CD4-positive, alpha-beta T cell treated with Interleukin-4 for 1 hour (primary cell): ENCODE measurements at places on chromosomes 3 and 15.

GRCh38 chr3:95172164-95172943, 1109.5 kb downstream of the NSUN3 start:
- DNase-seq = no peak

DNA sequence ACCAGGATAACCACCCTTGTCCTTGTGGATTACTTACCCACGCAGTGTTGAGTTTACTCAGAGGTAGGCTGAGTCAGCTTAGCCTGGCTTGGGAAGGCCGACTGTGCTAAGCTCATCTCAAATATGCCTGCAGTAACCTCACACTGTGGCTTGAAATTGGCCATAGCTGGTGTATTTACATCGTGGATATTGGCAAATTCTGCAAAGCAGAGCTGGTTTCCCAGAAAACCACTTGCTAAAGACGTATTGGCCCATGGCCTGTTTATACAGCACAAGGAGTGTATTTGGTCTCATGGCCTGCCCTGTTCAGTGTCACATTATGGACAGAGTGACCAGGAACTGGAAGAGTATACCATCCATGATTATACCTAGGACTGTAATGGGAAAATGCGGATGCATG, 170.5 kb upstream of the UBE3A start:
- no peak for DNase-seq

- DNase-seq = no peak
These were observed 540.9 kb upstream of the MDFIC2 start for GRCh38 chr3:70853161-70853944.

DNA sequence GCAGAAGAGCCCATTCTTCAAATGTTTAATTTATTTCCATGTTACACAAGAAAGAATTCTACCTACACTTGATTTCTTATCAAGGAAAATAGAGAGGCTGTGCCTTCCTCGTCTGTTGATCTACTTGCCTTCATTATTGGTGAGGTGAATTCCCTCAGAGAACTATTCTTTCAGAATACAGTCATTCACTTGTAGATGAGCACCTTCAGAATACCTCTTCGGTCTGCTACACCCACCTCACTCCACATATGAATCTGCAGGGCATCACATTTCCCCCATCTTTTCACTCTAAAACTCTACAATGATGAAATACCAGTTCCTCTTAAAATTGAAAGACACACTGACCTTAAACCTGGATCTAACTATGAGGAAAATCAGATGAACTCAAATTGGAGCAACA, 43.0 kb downstream of the TAFA4 start:
- no peak for DNase-seq

GRCh38 chr3:148211725-148212124, 486.0 kb upstream of the AGTR1 start:
- DNase-seq = no peak

DNA sequence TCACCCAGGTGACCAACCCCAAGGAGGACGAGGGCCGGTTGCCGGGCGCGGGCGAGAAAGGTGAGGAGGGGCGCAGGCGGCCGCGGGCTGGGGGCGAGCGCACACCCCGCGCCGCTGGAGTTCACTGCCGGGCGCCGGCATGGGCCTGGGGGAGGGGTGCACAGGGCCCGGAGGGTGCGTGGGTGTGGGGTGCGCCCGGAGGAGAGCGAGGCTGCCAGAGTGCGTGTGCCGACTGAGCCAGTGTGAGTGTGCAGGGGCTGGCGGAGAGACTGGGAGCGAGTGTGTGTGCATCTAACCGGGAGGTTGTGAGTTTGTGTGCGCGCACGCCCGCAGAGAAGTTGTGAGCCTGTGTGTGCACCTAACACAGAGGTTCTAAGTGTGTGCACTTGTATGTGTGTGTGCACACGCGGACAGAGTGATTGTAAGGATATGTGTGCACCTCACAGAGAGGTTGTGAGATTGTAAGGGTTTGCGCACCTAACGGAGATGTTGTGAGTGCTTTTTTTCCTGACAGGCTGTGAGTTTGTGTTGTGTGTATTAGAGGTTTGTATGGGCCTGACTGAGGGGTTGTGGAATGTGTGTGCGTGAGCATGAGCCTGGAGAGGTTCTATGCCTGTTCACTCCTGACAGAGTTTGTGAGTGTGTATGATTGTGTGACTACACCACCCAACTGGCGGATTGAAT, 681 bp downstream of the CTDSPL start:
- peak; percentile 16 for DNase-seq

DNA sequence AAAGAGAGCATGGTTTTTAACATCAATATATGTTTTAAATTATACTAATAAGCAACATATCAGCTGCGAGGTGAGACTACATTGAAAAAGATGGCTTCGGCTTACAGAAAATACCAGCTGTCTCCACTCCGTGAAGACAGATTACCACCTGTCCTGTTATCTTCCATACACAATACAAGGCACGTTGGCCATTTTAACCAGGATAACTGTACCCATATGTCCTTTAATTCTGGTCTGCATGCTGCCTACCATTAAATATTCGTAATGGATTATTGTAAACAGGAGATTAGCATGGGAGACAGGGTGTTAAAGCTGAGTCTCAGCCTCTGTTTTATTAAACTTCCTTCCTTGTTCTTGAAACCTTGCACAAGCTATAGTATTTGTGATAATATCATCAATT, 855.5 kb downstream of the ROBO1 start:
- DNase-seq = no peak
